NCI-H146 (cell line): ENCODE measurements at places on chromosomes 16 and 17.

DNA sequence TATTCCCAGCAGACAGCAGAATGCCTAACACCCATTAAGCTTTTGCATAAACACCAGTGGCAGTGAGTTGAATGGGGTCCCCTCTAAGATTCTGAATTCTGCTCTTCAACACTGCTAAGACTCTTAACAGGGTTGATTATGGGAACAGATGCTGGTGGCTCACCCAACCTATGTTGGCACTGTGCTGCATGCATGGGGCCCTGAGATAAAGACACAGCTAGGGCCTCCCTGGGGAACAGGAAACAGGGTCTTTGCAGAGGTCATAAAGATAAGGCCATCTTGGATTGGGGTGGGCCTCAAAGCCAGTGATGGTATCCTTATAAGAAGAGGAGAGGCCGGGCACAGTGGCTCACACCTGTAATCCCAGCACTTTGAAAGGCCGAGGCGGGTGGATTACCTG lies 190.8 kb downstream of the SLC39A11 start:
- DNase-seq = no peak

GRCh38 chr17:83008186-83008510 lies 71.3 kb upstream of the METRNL start:
- no peak for DNase-seq

- DNase-seq = no peak
These were observed 2.7 kb downstream of the IGFBP4 start for GRCh38 chr17:40445751-40446468.

- DNase-seq = peak; percentile 81
These were observed 2.9 kb downstream of the GNAO1 start for GRCh38 chr16:56193951-56194726.

- no peak for DNase-seq
These were observed 45.5 kb downstream of the PKD1L3 start for GRCh38 chr16:71954699-71955195.

GRCh38 chr16:73015612-73016487 lies 32.1 kb downstream of the ZFHX3 start:
- no peak for DNase-seq

DNA sequence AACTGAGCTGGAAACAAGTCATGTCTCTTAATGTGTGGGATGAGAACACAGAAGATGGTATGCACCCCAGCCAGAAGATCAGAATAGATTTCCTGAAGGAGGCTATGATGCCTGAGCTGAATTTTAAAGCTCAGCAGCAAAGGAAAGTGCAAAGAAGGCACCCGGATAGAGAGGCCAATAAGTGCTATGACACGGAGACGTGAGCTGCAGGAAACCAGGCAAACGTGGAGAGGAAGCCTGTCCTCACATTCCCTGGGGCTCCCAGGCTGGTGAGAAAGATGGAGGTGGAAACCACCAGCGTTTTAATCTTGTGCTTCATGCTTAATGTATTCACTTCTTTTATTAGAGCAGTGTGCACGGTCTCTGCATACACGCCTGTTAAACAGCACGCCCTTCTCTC lies 302.1 kb downstream of the HAPSTR1 start:
- DNase-seq = no peak

DNA sequence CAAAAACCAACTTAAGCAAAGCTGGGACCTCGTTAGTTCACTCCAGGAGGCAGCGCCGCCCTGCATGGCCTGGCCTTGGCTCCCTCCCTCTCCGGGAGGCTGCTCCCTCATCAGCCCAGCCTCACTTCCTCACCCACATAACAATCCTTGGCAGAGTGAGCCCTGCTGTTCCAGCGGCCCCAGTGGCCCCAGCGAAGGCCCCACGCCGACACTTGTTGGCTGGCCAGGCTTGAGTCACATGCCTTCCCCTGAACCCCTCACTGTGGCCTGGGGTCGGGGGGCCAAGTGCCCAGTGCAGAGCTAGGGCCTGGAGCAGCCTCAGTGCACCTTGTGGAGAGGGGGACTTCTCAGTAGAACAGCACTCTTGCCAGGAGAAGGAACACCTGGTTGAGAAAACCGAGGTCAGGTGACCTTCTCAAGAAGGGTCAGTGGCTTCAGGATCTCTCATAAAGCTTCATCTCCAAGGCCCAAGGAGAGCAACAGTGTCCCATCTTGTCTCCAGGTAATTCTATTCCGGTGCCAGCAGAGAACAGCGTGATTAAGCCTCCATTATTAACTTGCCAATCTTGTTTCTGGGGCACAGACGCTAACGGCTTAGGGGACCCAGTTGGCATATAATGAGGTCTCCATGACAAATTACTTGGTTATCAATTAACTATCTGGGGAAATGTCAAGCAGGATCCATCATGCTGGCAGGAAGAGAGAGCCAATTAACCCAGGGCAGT lies 26.8 kb downstream of the ENDOV start:
- no peak for DNase-seq

- peak; percentile 34 for DNase-seq
These were observed 13.7 kb downstream of the HIC1 start for GRCh38 chr17:2068519-2069051.

DNA sequence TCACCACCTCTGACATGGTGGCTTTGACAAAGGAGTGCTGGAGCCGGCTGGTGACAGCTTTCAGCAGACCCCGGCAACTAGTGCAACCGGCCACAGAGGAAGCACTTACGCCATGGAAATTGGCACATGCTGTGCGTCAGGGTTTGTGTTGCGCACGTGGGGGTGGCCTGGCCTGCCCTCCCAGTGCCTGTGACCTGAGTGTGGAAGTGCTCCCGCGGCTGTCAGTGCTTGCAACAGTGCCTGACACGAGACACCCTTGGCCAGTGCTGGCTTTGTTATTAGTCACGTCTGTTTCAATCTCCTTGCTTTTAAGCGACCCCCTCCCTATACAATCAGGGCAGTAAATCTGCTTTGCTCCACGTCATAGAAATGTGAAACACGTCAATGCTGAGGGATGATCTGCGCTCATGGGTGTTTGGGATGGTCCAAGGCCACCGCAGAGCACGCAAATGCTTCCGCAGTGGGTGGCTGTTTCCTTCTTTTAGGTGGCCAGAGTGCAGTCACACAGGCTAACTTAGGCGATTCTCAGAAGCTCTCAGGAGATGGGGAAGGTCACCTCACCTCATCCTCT lies 64.3 kb downstream of the PGS1 start:
- DNase-seq = no peak

DNA sequence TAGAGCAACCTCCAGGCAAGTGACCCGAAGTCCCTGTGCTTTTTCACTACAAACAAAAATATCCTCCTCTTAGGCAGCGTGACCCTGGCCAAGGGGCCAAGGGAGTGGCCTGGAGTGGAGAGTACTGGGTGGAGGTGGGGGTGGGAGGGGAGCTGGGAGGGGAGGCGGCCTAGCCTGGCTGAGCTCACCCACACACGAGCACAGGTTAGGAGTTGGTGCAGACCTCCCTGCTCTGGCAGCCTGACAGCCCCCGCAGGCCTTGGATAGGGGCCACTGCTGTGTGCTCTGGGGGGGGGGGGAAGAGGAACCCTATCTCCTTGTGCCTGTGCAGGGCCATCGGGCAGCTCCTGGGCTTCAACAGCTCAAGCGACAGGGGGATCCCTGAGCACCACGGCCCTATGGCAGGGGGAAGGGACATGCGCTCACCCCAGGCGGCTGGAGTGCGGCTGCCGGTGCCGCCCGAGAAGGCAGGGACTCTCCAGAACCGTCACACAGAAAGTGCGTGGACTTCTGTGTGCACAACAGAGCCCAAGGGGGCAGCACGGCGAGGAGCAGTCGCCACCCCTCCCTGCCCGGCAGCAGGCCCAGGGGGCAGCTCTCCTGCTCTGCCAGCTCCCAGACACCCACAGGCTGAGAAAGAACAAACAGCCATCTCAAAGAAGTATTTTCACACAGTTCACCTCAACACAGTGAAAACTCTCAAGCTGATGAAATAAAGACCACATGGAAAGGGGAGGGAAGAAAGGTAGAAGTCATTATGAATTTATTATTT lies 13.3 kb downstream of the SLC16A3 start:
- no peak for DNase-seq

DNA sequence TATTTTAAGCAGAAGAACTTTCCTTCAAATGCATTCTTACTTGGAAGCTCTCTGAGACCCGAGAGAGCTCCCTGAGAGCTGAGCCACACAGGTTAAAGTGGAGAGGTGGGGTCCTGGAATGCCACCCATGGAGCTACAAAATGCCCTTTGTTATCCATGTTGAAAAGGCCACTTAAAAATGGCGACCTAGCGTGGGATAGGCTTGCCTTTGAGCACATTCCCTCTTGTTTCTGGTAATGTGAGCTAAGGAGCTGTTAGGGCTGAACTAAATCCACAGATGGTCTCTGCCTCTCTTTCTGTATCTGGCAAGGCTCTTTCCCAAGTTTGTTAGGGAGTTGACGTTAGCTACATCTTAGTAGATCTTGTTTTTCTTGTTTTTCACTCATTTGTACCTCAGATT lies 171.6 kb downstream of the SNX29 start:
- DNase-seq = peak; percentile 70

DNA sequence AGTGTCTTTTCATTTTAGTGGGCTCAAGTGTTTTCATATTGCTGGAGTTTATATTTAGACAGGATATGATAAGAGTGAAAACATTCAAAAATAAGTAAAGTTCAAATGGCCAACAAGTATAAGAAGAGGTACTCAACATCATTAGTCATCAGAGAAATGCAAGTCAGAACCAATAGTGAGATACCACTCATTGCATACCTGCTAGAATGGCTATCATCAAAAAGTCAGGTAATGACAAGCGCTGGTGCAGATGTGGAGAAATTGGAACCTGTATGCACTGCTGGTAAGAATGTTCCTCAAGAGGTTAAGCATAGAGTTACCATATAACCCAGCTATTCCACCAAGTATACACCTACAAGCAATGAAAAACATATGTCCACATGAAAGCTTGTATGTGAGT lies 87.8 kb downstream of the WNT3 start:
- DNase-seq = no peak

- DNase-seq = no peak
These were observed 13.6 kb upstream of the GIP start for GRCh38 chr17:48981927-48982539.

- no peak for DNase-seq
These were observed 1.8 kb downstream of the KCNJ16 start for GRCh38 chr17:70076831-70077230.

- DNase-seq = no peak
These were observed 26.5 kb downstream of the KANSL1 start for GRCh38 chr17:46166692-46167249.

DNA sequence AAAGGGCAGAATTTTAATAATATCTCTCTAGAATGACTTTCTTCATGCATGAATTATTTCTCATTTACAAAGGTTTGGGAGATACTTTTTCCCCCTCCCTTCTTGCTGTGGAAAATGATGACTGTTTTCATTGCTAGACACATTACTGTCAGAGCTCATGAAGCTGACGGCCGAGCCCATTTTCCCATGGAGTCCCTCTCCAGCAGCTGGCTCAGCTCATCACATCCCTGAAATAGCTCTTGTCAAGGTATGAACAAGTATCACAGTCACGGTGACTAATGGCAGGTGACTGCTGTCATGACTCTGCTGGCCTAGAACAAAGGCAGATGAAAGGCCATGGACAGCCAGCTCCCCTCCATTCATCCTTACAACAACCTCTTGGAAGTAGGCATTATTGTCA lies 208.1 kb downstream of the ABCC12 start:
- no peak for DNase-seq

- DNase-seq = no peak
These were observed 189.3 kb downstream of the IRF8 start for GRCh38 chr16:86088287-86088686.

GRCh38 chr16:30605158-30605557 lies 5.0 kb downstream of the ZNF689 start:
- no peak for DNase-seq

GRCh38 chr16:72467157-72467759 lies 295.3 kb upstream of the PMFBP1 start:
- peak; percentile 47 for DNase-seq

DNA sequence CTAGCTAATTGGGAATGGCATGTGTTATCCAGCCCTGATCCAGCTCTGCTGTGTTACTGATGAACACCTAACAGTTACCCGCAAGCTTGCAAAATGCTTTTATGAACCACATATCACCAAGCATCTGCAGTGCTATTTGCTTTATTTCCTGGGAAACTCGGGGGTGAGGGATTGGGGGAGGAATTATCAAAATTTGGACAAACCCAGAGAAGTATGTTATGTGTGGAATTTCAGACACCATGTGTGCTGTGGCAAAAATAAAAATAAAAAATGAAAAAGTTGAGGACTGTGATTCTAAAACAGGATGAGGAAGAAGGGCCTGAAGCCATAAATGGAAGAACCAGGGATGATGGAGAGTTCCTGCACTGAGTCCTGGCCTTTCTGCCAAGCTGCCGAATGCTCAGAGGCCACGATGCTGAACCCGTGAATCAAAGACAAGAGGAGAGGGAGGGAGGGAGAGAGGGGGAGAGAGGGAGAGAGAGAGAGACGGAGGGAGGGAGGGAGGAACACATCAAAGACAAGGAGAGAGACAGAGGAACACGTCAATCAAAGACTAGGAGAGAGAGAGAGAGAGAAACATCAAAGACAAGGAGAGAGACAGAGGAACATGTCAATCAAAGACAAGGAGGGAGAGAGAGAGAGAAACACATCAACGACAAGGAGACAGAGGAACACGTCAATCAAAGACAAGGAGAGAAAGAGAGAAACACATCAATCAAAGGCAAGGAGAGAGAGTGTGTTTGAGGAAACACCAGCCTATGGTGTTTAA lies 89.8 kb downstream of the MRM3 start:
- DNase-seq = no peak

- DNase-seq = peak; percentile 43
These were observed 186.0 kb upstream of the TNRC6C start for GRCh38 chr17:77772461-77772897.

DNA sequence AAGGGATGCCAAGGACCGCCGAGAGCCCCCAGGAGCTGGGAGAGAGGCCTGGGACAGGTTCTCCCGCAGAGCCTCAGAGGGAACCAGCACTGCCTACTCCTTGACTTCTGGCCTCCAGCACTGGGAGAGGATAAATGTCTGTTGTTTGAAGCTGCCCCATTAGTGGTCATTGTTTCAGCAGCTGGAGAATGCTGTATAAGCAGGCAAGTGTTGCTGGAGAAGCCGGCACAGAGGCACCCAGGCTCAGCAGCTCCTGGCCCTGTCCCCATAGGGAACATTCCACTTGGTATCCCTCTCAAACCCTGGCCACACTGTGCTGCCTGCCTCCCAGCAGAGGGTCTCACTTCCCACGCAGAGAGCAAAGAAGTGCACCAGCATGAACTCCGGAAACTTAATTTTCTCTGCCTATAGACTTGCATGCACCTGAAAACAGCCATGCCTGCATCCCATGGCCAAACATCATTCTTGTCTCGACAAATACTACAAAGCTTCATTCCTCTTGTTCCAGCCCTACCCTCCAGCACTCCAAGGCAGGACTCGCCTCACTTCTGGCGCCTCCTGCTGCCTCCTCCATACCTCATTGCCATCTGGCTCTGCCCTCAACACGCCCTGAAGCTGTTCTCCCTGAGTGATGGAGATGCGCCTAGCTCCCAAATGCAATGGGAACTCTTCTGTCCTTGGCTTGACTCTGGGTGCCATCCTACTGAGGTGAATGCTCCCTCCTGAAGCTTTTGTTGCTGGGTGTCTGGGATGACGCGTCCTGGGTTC lies 88.1 kb downstream of the DNAH17 start:
- no peak for DNase-seq
